ENCODE measurements at places on chromosomes 5 and 9.
A peak's percentile ranks its signal among the peaks of the same experiment; 100 is the strongest.

DNA sequence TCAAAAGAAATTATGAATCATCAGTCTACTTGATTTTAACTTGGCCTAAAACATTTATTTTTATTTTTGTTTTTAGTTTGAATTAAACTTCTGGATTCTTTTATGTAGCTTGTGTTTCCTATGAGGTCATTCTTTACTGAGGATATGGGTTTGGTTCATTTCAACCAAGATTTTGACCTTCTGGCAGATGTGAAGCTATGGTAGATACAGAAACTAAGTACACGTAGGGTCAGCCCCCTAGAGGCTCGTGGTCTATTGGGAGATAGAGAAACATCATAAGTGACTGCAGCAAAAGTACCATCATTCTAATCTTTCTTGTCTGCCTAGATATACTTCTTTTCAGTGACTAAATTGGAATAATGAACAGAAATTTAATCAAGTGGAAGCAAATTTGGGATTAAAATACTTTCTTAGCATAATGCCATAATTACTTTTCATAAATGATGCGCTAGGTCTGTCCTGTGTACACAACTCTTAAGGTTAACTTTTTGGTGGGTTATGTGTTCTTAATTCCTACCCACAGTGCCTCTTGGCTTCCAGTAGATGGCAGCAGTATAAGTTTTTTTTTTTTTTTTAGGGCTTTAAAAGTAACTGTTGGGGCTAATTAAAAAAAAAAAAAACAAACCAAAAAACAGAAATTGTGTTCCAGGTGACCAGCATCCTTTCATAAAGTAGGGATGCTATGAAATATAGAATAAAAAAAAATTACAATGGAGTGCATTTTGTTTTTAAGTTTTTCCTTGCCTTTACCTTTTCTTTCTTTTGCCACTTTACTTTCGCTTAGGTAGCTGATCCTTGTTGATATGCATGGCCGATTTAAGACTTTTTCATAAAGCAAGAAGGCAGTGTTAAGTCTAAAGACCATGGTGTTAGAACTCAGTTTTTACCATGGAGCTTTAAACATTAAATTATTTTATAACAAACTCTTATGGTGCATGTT lies 49.9 kb downstream of the LRRTM2 start:
- no peak for DNase-seq

DNA sequence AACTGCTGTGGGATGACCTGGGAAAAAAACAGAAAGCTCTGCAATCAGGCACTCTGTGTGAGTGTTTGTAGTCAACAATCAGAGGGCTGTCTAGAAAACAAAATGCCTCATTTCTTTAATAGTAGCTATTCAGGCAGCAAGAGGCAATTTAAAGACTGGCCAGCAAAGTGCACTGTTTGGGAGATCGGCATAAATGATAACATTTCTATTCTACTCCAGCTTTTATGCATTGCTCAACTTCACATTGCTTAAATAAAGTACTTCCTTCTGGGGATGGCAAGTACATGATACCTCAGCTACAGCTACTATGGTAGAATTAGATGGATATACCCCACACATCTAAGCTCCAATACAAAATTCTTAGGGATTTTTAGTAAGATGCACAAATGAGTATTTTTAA lies 193.1 kb downstream of the DCP2 start:
- no peak for DNase-seq

GRCh38 chr9:73412874-73413273 lies 261.2 kb downstream of the ANXA1 start:
- no peak for DNase-seq

GRCh38 chr5:151083081-151083676 lies 2.3 kb upstream of the TNIP1 start:
- no peak for DNase-seq

DNA sequence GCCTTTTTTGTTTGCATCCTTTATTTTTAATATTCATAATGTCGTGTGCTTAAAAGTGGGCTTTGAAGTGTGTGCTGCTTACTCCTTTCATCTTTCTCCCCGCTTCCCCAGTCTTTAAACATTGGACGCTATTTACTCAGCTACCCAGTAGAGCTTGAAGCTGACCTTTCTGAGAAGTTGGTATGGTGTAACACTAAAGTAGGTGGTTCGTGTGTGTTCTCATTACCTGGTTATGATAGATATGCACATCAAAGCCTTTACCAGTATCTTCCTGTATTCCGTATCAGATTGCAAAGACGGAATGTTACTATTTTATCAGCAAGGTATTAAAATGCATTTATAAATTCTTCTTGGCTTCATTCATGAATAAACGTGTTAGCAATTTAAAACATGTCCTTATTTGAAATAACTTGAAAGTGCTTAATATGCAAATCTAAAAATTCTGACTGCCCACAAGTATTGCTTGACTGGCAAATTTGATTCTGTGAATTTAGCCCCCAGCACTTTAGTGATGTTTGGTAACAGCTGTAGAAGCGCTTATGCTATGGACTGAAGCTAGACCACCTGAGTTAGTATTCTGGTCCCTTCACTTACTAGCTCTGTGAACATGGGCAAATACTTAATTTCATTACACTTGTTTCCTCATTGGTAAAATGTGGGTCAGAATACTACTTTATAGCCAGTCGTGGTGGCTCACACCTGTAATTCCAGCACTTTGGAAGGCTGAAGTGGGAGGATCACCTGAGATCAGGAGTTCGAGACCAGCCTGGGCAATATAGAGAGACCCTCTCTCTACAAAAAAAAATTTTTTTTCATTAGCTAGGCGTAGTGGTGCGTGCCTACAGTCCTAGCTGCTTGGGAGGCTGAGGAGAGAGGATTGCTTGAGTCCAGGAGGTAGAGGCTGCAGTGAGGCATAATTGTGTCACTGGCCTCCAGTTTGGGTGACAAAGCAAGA lies 1.7 kb downstream of the RRAGA start:
- no peak for DNase-seq

GRCh38 chr5:32076699-32077695 lies 97.1 kb downstream of the GOLPH3 start:
- DNase-seq, result peak; percentile 58

DNA sequence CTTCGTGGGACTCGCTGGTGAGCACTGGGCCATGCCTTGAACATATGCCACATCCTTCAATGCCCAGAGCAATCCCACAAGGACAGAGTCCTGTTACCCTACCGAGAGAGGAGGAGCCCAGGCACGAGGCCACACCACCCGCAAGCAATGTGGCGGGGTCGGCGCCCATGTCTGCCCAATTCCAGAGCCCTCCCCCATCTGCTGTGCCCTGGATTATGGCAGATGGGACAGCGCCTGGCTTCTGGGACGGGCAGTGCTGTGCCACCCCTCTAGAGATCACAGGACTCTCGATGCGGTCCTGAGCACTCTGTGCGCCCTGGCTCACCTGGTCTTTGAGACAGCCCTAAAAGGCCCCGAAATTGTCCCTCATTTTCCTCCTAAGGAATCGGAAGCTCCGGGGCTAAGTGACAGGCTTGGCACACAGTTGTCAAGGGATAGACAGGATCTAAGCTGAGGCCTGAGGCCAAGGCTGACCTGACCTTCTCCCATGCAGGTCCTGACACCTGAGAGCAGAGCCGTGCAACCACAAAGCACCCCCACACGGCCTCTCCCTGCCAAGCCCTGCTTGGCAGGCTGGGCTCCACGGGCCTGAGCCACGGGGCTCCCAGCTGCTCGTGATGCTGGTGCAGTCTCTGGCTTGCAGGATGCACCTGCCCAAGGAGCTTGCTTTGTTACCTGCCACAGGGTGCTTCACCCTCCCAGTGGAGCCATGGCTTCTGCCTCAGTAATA lies 48.8 kb downstream of the PRRT1B start:
- DNase-seq, result no peak

- DNase-seq, result no peak
Measured at GRCh38 chr5:176486189-176486757, 38.1 kb downstream of the FAF2 start.

DNA sequence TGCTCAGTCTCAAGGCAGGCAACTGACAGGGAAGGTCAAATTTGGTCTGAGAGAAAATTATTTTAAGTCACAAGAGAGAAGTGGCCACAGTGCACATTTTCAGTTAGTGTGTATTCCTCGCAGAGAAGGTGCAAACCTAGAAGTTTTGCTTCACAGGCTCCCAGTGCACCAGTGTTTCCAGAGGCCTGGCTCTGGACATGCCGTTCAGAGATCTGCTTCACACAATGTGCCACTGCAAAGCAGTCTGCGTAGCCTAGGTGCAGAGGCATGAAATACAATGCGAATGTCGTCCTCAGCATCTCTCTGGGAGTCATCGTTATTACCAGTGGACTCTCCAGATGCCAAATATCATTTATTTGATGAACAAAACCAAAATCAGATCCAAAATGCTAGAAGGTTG lies 147.8 kb downstream of the MAPKAP1 start:
- no peak for DNase-seq

DNA sequence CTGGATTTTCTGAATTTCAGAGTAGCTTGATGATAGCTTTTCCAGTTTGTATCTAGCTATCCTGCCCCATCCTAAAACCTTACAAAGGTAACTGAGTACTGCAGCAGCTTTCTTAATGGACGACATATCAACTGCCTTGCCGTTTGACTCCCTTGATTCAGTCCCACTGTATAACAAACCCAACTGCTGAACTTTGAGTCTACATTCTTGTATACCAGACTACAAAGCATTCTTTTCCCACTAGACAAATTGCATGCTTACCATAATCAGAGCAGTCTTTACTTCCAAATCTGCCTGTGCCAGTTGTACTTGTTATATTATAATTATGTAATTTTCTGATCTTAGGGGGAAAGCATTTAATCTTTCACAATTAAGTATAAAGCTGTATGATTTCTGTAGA lies 47.3 kb downstream of the ANKRD31 start:
- no peak for DNase-seq

GRCh38 chr5:88679638-88680037 lies 203.3 kb downstream of the MEF2C start:
- no peak for DNase-seq

DNA sequence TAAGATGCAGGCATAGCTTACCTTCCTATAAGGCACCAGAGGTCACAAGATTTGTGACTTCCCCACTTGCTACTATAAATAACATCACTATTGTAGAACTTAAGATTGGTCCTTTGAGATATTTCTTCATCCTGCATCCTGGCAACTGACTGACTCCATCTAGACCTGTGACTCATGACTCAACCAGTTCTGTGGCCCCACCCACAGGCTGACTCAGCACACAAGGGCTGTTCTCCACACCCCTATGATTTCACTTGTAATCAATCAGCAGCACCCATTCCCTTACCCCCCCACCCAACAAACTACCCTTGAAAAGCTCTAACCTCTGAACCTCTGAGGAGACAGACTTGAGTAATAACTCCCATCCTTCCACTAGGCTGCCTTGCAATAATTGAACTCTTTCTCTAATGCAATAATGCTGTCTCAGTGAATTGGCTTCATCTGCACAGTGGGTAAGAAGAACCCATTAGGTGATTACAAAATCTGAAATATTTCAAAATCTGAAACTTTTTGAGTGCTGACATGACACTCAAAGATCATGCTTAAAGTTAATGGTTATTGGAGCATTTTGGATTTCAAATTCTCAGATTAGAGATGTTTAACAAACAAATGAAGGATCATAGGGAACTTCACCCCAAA lies 296.7 kb downstream of the ARL15 start:
- DNase-seq, result peak; percentile 91

DNA sequence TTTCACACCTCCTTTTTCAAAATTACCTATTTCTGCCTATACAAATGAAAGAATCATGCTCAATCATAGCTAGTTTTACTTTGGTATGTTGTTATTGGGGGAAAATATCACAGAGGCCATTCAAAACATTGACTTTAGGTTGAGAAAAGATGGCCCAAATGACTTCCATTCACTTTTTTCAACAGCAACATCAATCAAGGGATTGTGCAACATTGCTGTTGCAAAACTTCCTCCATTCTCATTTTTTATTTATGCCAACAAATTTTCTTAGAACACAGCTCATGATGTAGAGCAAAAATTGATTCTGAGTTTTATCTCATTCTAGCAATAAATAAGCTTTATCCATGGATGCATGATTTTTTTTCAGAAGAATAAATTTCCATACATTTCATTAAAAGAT lies 93.6 kb upstream of the RORB start:
- no peak for DNase-seq

DNA sequence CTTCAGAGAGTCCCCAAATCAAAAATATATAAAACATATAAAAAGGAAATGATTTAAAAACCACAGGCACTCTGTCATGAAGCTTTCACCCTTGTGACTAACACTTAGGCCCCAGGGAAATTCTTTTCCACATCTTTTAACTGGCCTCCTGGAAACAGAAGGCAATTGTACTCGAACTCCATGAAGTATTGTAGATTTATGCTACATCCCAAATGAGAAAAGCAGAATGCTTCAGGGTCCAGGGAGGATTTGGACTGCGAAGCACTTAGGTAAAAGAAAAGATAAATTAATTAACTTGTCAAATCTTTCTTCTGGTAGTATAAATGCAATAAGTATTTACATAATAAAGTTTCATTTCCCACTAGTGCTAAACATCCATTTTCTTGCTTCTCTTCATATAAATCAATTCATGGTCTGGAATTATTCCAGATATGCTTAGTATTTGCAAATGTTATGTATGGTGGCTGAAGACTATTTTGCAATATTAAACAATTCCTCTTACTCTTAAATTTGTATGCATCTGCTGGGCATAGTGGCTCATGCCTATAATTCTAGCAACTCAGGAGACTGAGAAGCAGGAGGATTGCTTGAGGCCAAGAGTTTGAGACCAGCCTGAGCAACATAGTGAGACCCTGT lies 64.9 kb upstream of the ELL2 start:
- DNase-seq, result peak; percentile 92

DNA sequence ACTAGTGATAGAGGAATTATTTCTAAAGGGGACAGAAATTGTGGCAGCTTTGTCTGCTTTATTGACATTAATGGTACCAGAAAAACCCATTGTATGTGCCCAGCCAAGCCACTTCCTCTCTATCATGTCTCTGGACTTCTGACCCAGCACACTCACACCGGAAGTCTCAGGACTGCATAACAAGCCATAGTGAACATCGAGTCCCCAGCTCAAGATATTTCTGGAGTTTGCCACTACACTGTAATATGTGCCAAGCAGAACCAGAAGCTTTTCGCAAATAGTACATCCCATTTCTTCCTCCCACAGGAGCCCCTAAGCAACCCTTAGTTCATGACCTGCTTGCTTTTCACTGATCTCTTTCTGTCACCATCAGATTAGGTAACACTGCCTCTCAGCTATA lies 187.4 kb upstream of the GHR start:
- no peak for DNase-seq

DNA sequence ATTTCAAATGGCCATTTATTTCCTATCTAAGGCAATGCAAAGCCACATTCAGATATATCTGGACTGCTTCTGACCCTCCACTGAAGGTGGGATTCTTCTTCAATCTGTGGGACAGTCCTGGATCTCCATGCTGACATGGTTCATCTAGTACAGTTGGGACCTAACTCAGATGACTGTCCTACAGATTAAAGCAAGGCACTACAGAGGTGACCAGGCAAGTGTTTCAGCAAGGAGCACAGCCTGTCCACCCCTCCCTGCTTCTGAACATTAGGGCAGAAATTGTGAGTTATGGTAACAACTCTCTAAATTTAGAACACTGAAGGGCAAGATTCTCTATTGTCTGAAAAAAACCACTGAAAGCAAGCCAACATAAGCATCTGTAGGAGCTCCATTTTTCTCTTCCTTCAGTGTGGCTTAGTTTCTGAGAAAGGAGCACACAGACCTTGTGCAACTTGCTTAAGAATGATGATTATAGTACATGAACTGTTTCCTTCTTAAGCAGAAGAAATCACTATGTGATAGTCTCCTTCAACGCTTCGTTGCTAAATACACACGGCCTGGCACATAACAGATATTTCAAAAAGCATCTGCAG lies 62.9 kb upstream of the BARX1 start:
- no peak for DNase-seq

Measured in fibroblast of skin of right biceps (primary cell).